ENCODE measurements at places on chromosomes 3 and 15.

- no peak for DNase-seq
Observed at GRCh38 chr3:9108876-9109567, 140.4 kb downstream of the SRGAP3 start.

- DNase-seq, result no peak
Observed at GRCh38 chr3:55630280-55630920, 143.3 kb upstream of the WNT5A start.

DNA sequence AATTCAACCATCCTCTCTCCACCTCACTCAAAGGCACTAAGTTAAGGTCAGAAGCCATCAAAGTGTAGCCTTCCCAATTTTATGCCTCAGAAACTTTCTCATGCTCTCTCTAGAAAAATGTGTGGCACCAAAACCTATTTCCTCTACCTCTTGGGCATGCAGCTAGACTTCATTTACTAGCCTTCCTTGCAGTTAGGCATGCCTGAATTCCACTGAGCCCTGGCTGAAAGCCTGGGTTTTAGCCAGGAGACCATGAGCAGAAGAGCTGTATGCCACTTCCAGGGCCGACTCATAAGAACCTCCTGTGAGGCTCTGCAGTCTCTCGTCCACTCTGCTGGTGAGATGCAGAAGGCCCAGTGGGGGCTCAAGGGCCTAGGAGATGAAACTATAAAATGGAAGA lies 145.0 kb downstream of the MYLK start:
- DNase-seq, result no peak

GRCh38 chr3:75886971-75887526 lies 101.7 kb upstream of the ZNF717 start:
- no peak for DNase-seq

- no peak for DNase-seq
Observed at GRCh38 chr3:193377591-193377990, 962 bp downstream of the ATP13A5 start.

DNA sequence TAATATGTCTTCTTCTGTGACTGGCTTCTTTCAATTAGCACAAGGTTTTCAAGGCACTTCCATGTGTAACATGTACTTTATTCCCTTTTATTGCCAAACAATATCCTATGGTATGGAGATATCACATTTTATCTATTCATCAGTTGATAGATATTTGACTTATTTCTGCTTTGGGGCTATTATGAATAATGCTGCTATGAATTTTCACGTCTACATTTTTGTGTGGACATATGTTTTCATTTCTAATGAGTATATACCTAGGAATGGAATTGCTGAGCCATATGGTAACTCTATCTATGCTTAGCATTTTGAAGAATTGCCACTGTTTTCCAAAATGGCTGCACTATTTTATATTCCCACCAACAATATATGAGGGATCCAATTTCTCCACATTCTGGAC lies 3.6 kb upstream of the AGTR1 start:
- no peak for DNase-seq

DNA sequence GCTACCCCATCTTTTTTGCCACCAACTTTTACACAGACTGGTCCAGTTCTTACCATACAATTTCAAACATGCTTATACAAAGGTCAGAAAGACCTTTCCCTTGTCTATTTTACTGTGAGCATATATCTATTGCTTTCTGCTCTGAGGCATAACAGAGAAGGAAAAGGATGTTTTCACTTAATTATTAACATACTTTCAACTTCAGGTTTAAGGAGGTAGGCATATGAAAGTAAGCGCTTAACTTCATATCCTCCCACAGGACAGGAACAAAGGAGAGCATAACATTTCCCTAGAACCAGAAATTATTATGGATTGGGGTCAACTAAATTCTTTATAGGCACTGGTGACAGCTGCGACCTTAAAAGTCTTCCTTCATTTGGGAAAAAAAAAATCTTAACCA lies 1.1 kb downstream of the MYEF2 start:
- DNase-seq, result no peak

GRCh38 chr15:81502439-81502838 lies 128.4 kb upstream of the TMC3 start:
- DNase-seq, result no peak

DNA sequence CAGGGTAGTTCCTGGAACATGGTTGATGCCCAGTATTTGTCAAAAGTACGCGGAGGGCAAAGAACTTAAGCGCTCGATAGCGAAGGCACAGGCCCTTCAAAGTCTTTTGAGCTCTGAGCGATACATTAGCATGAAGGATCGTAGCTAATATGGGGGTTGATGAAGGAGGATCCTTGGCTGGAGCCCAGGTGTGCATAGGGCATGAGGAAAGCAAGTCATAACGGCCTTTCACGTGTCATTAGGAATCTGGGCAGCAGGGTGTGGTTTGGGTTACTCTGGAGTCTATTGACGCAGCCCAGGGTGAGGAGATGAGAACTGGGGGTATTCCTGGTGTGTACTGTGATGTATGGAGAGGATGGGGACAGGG lies 31.7 kb downstream of the SPINK8 start:
- peak; percentile 47 for DNase-seq

GRCh38 chr3:14866627-14867026 lies 47.9 kb downstream of the FGD5 start:
- no peak for DNase-seq

DNA sequence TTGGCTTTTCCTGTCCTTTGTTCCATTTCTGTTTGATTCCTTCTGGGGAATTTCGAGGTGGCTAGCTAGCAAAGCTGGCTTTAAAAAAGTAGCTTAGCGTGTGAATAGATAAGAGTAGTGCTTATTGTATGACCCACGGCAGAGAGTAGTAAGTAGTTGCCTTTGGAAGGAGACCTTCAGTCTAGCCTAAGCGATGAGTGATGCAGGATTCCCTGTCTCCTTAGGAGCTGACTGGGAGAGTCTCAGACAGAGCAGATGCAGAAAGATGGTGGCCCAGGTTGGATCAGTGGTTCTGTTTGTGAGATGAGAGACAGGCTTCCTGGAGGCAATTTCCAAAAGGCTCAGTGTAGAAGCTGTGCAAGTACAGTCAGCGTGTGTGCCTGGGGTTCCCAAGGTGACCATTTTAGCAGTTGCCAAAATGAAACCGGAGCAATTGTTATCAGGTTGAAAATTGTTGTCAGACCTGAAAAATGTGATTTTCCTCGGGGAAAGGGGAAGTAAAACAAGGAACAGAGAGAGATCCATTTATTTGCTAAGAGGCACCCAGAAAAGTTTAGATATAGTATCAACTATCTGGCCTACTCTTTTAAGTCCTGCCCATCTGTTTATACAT lies 681 bp upstream of the IL5RA start:
- no peak for DNase-seq

DNA sequence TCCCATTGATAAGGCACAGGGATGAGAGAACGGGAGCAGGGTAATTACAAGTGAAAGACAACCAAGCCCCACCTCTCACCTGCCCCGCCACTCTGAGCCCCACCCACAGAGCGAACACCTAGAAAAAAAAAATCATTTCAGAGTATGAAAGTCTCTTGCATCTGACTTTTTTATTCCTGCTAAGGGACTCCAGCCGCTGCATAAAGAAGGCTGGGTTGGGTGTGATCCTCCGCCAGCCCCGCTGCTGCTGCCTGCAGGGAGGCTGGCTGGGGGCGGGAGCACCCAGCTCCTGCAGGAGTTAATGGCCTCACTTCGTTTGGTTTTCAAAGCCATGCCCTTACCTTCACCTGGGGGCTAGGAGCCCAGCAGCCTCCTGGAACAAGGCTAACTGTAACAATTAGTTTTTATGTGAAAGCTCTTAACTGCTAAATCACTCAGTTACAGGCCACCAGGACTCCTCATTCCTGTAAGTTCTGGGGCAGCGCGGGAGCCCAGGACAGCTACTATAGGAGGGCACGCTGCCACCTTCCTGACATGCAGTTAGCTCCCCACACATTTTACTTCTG lies 78.0 kb upstream of the SNRPA1 start:
- DNase-seq, result no peak

DNA sequence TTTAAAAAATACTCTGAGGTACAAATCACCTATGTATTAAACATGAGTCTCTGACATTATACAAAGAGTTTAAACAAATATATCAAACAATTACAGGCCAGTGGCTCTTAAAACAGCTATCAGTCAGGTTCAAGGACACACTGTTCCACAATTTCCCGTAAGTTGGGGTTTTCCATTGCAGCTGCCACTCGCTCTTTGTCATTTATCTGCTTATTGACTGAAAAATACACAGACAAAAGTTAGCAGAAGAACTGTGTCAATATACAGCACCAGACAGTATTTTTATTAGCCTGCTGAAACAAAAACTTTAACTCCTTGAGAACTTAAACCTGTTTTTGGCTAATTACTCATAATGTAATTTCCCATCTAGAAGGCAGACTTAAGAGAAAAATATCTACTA lies 20.8 kb downstream of the CIAO2A start:
- no peak for DNase-seq

GRCh38 chr3:81459733-81460132 lies 301.7 kb downstream of the GBE1 start:
- no peak for DNase-seq

GRCh38 chr3:188899881-188900280 lies 271.9 kb upstream of the TPRG1 start:
- DNase-seq, result no peak

DNA sequence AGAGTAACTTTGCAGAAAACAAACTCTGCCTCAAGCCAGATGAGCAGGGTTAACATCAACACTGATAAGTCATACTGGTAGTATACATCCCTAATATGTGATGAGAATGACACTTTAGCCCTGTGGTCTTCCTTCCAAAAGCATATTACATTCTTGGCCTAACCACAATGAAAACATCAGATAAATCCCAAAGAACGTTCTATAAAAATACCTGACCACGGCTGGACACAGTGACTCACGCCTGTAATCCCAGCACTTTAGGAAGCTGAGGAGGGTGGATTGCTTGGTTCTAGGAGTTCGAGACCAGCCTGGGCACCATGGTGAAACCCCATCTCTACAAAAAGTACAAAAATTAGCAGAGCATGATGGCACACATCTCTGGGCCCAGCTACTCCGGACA lies 4.7 kb downstream of the TMCC1 start:
- DNase-seq, result no peak

GRCh38 chr3:48894516-48894915 lies 4.2 kb downstream of the SLC25A20 start:
- DNase-seq, result no peak

GRCh38 chr3:161295325-161295724 lies 74.2 kb downstream of the NMD3 start:
- no peak for DNase-seq

DNA sequence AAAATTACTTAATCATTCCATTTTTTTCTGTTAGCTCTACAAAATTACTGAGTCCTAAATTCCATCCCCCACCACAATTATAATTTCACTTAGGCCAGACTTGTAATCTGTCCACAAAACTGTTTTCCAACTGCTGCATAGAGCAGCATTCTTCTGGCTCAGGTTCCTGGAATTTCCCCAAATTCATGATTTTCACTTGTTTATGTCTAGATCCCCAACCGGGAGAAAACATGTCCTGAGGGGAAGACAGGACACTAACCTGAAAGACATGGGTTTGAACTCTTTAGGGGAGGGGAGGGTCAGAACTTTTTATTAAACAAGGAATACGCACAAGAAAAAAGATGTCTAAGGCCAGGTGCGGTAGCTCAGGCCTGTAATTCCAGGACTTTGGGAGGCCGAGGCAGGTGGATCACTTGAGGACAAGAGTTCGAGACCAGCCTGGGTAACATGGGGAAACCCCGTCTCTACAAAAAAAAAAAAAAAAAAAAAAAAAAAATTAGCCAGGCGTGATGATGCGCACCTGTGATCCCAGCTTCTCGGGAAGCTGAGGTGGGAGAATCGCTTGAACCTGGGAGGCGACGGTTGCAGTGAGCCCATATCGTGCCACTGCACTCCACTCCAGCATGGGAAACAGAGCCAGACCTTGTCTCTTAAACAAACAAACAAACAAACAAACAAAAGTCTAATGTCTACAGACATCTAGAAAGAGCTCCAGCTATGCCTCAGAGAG lies 1.5 kb downstream of the ETFA start:
- peak; percentile 78 for DNase-seq

GRCh38 chr3:19348941-19349564 lies 200.7 kb downstream of the KCNH8 start:
- DNase-seq, result peak; percentile 1

GRCh38 chr3:28012830-28013229 lies 228.6 kb upstream of the CMC1 start:
- DNase-seq, result no peak

GRCh38 chr3:100395679-100396431 lies 5.0 kb downstream of the TOMM70 start:
- DNase-seq, result no peak

DNA sequence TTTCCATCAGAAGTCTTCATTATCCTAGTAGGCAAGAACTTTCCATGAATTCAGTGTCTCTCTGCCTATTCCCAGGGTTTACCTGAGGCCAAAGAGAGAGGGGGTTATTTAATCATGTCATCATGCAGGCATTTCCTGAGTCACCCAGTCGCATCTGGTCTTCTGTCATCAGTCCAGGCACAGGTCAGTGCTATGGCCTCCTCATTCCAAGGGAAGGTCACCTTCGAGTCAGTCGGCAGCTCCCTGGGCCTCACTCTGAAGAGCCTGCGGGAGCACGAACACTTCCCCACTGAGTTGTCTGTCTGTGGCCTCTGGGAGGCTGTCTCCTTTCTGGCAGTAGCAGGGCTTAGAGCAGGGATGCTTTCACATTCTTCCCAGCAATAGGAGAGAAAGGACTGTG lies 26.2 kb upstream of the LRTM1 start:
- no peak for DNase-seq

Measured in NCI-H2171 treated with DMSO at 0.1 percent for 48 hours (cell line).